Activated T-helper 1 cell treated with anti-CD3 and anti-CD28 coated beads, Interleukin-12 subunit alpha, Interleukin-12 subunit beta, Interleukin-2, Interleukin-4 antibody, amounts not matched to agents 30 ng/mL and 10 ng/mL and 1 ng/mL, durations not matched to agents 14 hours and 24 hours and 36 hours (primary cell): ENCODE measurements at places on chromosomes 6 and 20. TPM values are rescaled to one million over a fixed set of nuclear protein-coding genes. Genes with fewer than 3 reads are reported as not detected.

CST4 gene
- total RNA-seq: not detected in 2 replicates

DACT2 gene
- total RNA-seq: 2.1 and 2.3 TPM in 2 replicates

CDK5RAP1 gene
- 46.0 and 49.1 TPM in 2 replicates for total RNA-seq

DSP gene
- not detected in 2 replicates for total RNA-seq

TCF21 gene
- total RNA-seq: not detected in 2 replicates

SOBP gene
- total RNA-seq: 0.15 and 0.16 TPM in 2 replicates

GJA1 gene
- not detected in 2 replicates for total RNA-seq

DNA sequence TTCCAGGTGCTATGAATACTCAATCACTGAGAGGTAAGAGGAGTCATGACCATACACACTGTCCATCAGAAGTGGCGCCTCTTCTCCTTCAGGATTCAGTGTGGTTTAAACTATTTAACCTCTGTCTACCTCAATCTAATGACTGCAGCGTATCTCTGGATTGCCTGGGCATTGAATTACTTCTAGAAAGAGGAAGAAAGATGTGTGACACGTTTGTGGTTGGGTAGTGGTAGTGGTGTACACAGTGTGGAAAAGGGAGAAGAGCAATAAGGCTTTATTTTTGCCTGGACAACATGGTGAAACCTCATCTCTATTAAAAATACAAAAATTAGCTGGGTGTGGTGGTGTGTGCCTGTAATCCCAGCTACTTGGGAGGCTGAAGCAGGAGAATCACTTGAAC is 38.0 kb upstream of the ECHDC1 start:
- H3K36me3 ChIP-seq: no peaks in the 10 kb centered on the region
- H3K4me1 ChIP-seq: no peaks in the 10 kb centered on the region
- no peak for DNase-seq
- H3K4me3 ChIP-seq: no peak overlapping the region
- H3K27me3 ChIP-seq: no peaks in the 10 kb centered on the region

DNA sequence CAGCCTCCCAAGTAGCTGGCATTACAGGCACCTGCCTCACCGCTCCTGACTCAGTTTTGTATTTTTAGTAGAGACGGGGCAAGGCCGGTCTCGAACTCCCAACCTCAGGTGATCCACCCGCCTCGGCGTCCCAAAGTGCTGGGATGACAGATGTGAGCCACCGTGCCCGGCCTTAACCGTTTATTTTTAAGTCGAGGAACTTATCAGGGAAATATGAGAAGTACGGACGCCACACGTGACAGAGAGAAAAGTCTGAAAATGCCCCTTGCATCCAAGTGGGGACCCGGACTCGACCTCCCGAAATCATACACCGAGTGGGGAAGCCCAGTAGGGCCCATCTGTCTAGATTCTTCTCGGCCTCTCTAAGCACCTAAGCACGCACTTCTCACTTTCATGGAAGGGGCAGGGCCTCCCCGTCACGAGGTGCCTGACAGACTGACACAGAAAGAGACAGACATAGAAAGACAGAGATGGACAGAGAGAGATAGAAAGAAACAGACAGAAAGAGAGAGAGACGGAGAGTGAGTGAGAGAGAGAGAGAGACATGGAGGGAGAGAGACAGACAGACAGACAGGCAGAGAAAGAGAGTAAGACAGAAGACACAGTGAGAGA is 756.5 kb upstream of the DEFB115 start:
- no peaks in the 10 kb centered on the region for H3K36me3 ChIP-seq
- no peaks in the 10 kb centered on the region for H3K4me1 ChIP-seq
- no peak overlapping the region for H3K27ac ChIP-seq

DNA sequence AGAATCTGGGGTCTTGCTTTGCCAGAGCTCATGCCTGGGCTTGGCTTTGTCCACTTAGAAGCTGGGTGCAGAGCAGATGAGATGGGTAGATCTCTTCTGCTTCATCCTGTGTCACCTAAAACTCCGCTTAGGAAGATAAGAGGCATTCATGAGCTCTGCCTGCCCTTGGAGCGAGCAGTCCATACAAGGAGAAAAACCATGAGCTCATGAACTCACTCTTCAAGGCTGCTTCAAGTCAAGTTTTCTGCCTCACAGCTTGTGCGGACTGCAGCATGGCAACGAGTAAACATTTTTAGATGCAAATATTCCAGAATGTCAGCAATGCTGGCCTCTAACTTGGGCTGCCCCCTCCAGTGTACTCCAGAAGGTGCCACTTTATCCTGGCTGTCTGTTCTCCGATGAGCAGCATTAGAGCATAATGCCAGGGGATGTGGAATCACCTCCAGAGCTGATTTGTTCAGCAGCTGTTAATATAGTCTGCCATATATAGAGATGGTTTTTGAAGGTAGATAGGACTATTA is 10.7 kb upstream of the UQCC2 start:
- no peak for DNase-seq
- no peaks in the 10 kb centered on the region for H3K36me3 ChIP-seq
- H3K27me3 ChIP-seq: peaks cover 29% of the 10 kb centered on the region
- no peak overlapping the region for H3K27ac ChIP-seq

GRCh38 chr20:60034231-60035110 is 76.2 kb downstream of the CDH26 start:
- DNase-seq: no peak
- no peak overlapping the region for H3K4me3 ChIP-seq
- H3K4me1 ChIP-seq: no peaks in the 10 kb centered on the region
- H3K27ac ChIP-seq: no peak overlapping the region

- peak overlapping the region; percentile 60 for H3K27ac ChIP-seq
- peak; percentile 28 for DNase-seq
- H3K36me3 ChIP-seq: peaks cover 50% of the 10 kb centered on the region
- H3K27me3 ChIP-seq: no peaks in the 10 kb centered on the region
- peaks cover 78% of the 10 kb centered on the region for H3K4me1 ChIP-seq
- H3K4me3 ChIP-seq: peak overlapping the region; percentile 45
Observed at GRCh38 chr6:16514249-16514648, 247.0 kb downstream of the ATXN1 start.

- H3K4me3 ChIP-seq: peak overlapping the region; percentile 89
- peaks cover 29% of the 10 kb centered on the region for H3K4me1 ChIP-seq
- peak overlapping the region; percentile 72 for H3K27ac ChIP-seq
- H3K36me3 ChIP-seq: peaks cover 14% of the 10 kb centered on the region
- H3K27me3 ChIP-seq: no peaks in the 10 kb centered on the region
Observed at GRCh38 chr6:26550250-26550993, 12.3 kb downstream of the HMGN4 start.

- H3K27me3 ChIP-seq: no peaks in the 10 kb centered on the region
- H3K4me1 ChIP-seq: peaks cover 64% of the 10 kb centered on the region
- no peak for DNase-seq
- no peak overlapping the region for H3K27ac ChIP-seq
- no peaks in the 10 kb centered on the region for H3K36me3 ChIP-seq
Observed at GRCh38 chr20:59153832-59154231, 9.8 kb upstream of the ZNF831 start.

DNA sequence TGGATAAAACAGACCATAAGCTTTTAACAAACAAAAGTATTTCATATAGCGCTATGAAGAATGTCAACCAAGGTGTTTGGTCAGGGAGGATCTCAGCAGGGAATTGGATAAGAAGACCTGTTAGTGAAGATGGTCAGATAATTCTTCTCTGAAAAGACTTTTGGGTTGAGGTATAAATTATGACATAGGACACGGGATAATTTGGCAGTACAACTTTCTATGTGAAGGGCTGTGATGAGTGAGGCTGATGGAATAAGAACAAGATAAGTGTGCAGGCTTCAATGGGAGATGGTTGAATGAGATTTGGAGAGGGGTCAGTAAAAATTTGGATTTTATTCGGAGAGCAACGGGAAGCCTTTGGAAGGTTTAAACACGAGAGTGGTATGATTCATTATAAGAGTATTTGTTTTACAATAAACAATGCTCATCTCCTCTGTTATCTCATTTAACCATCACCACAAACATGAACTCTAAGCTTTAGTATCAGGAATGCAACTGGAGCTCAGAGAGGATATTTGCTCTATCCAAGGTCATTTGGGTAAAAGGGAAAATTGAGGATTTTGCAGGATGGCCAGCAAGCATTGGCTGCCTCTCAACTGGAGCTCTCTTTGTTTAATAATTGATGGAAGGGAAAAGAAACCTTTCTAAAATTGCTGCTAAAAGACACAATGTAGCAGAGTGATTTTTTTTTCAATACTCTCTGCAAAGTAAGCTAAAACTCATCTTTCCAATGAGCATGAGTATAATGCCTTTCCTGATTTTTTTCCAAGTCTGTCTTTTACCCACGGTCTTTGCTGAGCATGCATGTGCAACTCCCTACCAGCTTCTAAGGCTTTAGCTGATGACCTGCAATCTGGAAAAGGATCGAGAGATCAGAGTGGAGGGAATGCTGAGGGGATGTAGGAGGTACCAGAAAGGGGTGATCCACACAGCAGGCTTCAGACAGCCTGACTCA is 534.0 kb downstream of the CBLN4 start:
- DNase-seq: no peak
- no peak overlapping the region for H3K4me3 ChIP-seq
- H3K27ac ChIP-seq: no peak overlapping the region
- H3K36me3 ChIP-seq: no peaks in the 10 kb centered on the region

DNA sequence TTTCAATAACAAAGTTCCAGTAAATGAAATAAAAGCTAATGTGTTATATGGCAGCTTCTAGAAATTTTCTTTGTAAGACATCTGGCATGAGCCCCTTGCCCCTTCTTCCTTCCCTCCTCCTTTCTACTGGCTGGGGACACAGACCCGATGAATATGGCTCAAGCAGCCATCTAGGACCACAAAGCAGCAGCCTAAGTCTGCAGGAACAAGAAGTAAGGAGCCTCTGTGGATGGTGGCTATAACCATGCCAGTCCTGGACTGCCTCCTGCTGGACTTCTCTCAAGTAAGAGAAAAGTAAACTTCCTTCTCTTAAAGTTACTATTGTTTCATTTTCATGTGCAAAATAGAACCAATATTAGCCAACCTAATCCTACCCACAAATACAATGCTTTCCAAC is 114.9 kb upstream of the DST start:
- no peaks in the 10 kb centered on the region for H3K4me1 ChIP-seq
- peaks cover 5% of the 10 kb centered on the region for H3K27me3 ChIP-seq
- DNase-seq: no peak
- H3K27ac ChIP-seq: no peak overlapping the region
- no peaks in the 10 kb centered on the region for H3K36me3 ChIP-seq
- no peak overlapping the region for H3K4me3 ChIP-seq

GRCh38 chr6:16168858-16169257 is 40.0 kb downstream of the MYLIP start:
- peaks cover 27% of the 10 kb centered on the region for H3K4me1 ChIP-seq
- no peak for DNase-seq
- no peak overlapping the region for H3K27ac ChIP-seq
- H3K36me3 ChIP-seq: peaks cover 2% of the 10 kb centered on the region
- peaks cover 12% of the 10 kb centered on the region for H3K27me3 ChIP-seq
- no peak overlapping the region for H3K4me3 ChIP-seq

GRCh38 chr6:122405417-122405816 is 6.0 kb downstream of the HSF2 start:
- peaks cover 49% of the 10 kb centered on the region for H3K4me1 ChIP-seq
- H3K36me3 ChIP-seq: peaks cover 25% of the 10 kb centered on the region
- no peak overlapping the region for H3K27ac ChIP-seq
- DNase-seq: no peak

DNA sequence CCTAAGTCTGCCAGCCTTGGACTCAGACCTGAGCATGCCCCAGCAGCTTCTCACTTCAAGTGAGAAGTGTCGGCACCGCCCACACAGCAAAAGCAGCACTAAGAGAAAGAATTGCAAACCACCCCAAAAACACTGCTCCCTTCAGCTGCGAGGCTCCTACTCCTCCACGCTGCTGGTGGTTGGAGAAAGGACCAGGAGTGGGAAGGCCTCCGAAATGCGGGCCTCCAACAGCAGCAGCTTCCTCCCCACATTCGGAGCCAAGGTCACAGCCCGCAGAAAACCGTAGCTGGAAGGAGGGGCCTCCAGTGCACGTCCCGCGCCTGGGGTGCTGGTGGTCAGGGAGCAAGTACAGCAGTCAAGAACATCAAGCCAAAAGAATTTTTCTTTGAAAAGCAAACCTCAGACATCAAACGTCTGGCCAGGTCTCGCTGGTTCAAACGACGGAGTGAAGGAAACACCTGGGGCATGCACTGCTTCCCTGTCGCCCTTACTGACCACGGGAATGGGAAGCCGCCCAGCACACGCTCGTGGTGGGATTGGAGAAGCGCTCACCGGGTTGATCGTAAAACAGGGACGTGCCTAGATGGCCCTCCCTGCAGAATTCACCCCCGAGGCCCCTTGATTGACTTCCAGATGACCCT is 185.6 kb upstream of the CST7 start:
- H3K4me1 ChIP-seq: no peaks in the 10 kb centered on the region
- H3K27ac ChIP-seq: no peak overlapping the region
- no peaks in the 10 kb centered on the region for H3K36me3 ChIP-seq
- no peak overlapping the region for H3K4me3 ChIP-seq

- H3K36me3 ChIP-seq: peaks cover 32% of the 10 kb centered on the region
- H3K4me3 ChIP-seq: no peak overlapping the region
- no peak for DNase-seq
- no peaks in the 10 kb centered on the region for H3K4me1 ChIP-seq
- no peaks in the 10 kb centered on the region for H3K27me3 ChIP-seq
Observed at GRCh38 chr20:35625584-35626385, 10.2 kb downstream of the SPAG4 start.

DNA sequence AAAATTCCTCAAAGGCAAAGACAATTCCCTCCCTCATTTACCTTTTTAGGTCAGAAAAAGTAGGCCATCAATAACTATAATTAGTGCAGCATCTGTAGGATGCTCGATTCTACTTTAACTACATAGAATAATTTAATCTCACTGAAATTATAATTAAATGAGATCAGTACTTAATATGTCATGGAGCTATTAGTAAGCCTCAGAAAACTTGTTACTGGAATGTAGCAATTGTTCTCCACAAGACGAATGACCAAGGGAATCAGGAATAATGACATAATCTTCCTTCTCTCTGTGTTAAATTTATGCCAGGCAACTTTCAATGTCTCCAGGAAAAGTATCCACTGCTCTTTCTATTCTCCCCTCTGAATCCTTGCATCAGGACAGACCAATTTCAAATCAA is 34.1 kb downstream of the SESN1 start:
- no peak for DNase-seq
- H3K4me3 ChIP-seq: no peak overlapping the region
- peaks cover 5% of the 10 kb centered on the region for H3K36me3 ChIP-seq
- peaks cover 13% of the 10 kb centered on the region for H3K4me1 ChIP-seq
- peaks cover 6% of the 10 kb centered on the region for H3K27me3 ChIP-seq

DNA sequence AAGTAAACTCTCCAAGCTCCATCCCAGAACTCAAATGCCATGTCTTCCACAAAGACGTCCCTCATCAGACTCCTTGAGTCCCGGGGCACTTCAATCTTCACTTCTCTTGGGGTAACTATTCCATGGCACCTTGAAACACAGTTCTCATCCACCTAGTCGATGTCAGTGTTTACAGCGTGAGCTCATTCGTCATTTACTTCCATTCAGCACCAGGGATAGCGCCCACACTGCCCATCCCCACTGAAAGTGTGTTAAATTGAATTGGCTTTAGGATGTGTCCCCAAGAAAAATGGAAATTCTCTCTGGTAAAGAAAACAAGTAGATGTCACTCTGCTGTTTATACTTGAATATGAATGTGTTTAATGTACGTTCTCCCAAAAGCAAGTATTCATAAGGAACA is 31.3 kb downstream of the KCNK15 start:
- no peak overlapping the region for H3K27ac ChIP-seq
- H3K4me3 ChIP-seq: no peak overlapping the region
- H3K36me3 ChIP-seq: no peaks in the 10 kb centered on the region
